ENCODE measurements at places on chromosomes 16 and 17.

- no peak for DNase-seq
These were observed 143.7 kb downstream of the PMP22 start for GRCh38 chr17:15121426-15121825.

DNA sequence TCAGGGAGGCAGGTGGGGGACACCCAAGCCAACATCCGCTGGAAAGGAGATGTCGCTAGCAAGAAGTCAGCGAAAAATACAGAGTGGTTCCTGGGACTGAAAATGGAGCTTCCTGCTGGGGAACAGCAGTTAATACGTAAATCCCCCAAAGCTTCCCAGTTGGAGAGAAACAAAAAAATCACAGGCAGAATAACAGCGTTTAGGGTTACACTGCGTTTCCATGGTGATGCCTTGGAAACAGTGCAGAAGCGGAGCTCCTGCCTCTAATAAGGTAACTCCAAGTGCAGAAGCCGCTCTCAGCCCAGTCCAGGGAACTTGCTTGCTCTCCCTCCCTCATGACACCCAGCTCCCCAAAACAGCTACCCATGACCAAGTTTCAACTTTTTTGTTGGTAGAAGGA, 73.4 kb downstream of the PLD6 start:
- DNase-seq = no peak

GRCh38 chr16:81401035-81401950, 43.3 kb upstream of the CMIP start:
- peak; percentile 69 for DNase-seq

DNA sequence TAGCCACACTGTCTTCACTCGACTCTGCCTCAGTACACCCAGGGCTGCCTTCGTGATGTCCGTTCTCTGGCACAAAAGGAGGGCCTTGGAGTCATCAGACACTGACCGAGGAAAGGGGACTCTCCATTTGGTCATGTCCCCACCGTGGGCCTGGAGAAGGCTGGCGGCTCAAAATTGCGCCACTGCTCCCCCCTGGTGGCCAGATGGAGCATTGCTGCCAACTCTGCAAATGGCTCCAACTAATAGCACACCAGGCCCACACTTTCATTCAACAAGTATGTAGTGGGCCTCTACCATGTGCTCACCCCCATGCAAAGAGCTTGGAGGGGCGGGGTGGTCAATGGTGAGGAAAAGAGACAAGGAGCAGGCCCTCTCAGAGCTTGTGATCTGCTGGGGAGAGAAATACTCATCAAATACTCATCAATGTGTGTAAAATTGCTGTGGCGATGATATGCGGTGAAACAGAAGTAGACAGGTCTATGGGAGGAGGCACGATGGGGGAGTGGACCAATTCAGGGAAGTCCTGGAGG, 5.2 kb upstream of the GRIN2C start:
- peak; percentile 80 for DNase-seq

- peak; percentile 59 for DNase-seq
These were observed 15.8 kb downstream of the RIPOR1 start for GRCh38 chr16:67544329-67544841.

- DNase-seq = no peak
These were observed 197.0 kb downstream of the IRF8 start for GRCh38 chr16:86095906-86096485.

DNA sequence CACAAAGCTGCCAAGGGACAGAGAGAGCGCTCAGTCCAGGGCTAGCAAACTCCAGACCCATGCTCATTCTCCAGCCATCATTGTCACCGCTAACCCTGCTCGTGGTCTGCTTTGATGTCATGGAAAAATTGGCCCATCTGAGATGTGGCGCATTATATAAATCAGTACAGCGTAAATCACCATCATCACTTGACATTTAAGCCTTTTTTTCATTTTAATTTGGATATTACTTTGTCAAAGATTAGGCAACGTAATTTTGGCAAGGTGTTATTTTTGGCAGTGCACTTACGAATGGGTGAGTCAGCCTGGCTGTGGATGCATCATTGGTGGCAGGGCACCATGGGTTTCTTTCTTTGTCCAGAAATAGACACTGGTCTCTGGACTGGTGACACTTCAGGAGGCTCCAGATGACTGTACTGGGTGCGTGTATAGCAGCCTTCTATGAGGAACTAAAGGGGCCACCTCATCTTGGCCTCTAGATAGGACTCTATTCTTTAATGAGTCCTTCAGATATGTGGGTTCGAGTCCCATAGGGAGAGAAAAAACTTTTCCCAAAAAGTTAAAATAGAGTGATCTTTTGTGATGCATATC, 166.3 kb downstream of the MSI2 start:
- no peak for DNase-seq

DNA sequence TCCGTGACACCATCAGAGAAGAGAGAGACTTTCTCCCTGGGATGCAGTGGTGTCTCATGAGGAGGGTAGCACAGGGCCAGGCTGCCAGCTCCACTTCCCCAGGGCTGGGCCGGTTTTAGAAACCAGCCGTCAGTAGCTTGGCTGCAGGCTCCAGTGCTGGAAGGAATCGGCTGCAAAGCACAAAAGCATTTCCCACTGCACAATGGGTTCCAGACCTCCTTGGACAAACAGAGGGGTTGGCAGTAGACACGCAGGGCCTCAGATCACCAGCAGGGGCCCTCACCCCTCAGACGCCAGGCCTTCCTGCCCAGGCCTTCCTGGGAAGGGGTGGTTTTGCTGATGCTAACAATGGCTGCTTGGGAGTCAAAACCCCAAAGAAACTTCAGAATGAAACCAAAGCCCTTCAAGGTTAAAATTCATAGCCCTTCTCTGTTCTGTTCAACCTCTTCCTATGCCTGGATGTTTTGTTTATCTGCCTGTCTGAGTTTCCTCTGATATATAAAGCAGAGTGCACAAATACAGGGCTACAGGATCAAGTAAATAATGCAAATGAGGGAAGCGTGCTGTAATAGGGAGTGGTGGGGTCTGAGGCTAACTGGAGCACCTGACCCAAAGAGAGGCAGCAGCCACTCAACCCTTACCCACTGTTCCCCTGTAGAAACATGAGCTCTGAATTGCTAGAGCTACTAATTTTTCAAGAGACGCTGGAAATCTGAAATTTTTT, 26.2 kb downstream of the TEKT5 start:
- DNase-seq = peak; percentile 31

- DNase-seq = no peak
These were observed 17.0 kb downstream of the CHD9 start for GRCh38 chr16:53071748-53072301.

DNA sequence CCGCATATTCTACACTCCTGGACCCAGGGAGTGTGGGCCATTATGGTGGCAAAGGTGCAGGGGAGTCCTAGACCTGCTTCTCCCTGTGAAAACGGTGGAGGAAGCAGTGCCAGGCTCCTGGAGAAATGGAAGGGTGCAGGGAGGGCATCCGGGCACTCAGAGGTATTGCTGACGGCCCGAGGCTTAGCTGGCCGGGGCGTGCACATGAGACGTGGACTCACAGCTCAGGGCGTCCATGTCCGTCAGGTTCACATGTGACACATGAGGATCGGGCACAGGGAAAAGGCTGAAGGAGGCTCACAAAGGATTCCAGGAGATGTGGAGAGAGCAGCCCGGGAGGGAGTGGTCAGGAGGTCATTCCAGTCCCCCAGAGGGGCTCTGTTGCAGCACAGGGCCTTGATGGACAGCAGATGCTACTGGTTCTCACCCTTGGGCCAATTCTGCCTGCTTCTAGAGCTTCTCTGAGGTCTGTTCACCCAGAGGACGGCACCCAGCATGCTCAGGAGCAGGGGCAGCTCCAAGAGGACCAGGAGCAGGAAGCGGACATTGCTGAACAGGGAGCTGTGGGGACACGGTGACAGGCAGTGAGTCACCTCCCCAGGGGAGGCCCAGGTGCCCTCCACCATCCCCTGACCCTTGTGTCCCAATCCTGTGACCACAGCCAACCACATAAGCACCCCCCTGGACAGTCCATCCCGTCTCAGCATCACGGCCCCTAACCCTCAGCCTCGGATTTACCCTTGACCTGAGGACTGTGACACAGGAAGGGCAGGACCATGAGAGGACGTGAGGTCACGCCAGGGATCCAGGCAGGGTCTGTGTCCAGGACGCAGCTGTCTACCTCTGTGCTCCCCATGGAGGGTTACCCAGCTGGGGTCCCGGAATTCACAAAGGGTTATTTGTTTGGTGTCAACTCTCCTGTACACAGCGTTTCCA, 4.5 kb downstream of the CD300C start:
- DNase-seq = no peak

DNA sequence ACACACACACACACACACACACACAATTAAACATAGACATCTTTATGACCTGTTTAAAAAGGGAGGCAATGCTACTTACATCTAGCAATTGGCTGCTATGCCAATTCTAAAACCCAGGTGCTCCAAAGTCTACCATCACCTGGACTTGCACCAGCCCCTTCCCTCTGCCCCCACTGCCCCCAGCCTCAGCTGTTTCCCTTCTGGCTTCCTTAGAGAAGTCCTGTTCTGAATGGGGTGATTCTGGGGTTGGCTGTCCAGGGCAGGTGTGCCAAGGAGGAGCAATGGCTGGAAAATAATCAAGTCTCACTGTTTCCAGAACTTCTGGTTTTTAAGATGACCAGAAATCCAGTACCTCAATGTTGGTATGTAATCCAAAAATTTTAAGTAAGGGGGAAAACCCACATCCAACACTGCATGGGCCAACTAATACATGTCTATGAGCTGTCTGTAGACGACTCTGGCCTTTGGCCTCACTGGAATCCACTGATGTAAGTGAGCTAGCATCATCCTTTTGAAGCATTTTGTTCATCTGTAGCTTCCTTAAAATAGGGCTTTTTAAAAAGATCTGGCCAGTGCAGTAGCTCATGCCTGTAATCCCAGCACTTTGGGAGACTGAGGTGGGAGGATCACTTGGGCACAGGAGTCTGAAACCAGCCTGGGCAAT, 2.1 kb downstream of the IFT20 start:
- no peak for DNase-seq

DNA sequence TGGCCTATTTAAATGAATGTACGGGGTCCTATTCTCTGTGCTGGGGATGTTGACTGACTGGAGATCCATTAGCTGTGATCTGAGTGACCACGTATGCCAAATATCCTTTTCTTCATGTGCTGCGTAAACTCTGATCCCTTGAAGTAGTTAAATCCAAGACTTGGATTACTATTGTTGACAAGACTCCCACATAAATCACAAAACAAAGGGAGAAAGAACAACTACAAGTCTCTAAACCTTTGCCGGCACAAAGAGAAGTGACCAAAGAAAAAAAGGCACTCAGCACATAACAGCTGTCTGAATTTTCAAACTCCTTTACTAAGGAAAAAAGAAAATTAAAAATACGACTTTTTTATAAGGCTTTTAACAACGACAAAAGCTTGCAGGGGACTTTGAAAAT, 559.9 kb upstream of the CDH8 start:
- DNase-seq = no peak

DNA sequence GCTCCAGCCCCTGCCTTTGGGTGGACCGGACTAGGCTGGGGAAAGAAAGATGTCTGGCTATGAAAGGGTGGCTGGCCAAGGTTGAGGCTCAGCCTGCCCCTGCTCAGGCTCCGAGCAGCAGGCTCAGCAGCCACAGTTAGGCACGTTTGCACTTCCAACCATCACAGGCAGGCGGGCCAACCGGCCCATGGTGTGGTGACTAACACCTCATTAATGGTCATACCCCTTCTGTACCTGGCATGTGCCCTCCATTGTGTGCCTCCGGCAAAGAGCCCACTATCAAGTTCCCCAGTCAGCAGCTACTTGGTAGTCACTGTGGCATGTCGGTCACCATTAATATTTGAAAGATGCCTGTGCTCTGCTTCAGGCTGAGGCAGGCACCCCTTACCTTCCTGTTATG, 6.7 kb downstream of the TBC1D24 start:
- DNase-seq = no peak

GRCh38 chr17:9646546-9646885, 1.2 kb downstream of the USP43 start:
- no peak for DNase-seq

DNA sequence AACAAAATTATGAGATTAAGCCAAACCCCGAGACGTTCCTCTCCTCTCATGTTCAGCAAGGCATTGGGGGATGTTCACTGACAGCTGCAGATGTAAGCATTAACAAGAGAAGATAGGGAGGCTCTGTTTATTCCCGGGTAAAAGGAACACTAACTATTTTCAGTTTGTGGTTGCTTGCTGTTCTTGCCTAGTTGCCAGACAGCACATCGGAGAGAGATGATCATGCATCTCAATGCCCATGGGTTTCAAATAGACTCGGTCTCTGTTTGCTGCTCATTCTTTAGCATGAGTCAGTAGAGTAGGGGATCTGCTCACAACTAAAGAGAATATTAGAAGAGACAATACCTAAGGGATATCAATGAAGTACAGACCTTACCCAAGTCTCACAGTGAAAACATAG, 78.3 kb downstream of the TMEM100 start:
- DNase-seq = no peak

- DNase-seq = no peak
These were observed 111.9 kb downstream of the GNAO1 start for GRCh38 chr16:56303066-56303715.

DNA sequence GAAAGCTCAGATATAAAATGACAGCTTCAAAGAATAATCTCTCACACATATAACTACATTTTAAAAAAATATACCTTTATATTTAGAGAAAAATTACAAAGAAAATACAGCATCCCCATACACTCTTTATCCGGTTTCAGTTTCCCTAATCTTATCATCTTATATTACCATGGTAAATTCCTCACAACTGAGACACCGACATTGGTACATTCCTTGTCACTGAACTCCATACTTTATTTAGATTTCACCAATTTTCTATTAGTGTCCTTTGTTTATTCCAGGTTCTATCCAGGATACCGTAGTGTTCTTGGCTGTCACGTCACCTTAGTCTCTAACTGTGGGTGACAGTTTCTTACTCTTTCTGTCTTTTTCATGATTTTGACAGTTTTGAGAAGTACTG, 22.0 kb upstream of the ABCA10 start:
- no peak for DNase-seq

DNA sequence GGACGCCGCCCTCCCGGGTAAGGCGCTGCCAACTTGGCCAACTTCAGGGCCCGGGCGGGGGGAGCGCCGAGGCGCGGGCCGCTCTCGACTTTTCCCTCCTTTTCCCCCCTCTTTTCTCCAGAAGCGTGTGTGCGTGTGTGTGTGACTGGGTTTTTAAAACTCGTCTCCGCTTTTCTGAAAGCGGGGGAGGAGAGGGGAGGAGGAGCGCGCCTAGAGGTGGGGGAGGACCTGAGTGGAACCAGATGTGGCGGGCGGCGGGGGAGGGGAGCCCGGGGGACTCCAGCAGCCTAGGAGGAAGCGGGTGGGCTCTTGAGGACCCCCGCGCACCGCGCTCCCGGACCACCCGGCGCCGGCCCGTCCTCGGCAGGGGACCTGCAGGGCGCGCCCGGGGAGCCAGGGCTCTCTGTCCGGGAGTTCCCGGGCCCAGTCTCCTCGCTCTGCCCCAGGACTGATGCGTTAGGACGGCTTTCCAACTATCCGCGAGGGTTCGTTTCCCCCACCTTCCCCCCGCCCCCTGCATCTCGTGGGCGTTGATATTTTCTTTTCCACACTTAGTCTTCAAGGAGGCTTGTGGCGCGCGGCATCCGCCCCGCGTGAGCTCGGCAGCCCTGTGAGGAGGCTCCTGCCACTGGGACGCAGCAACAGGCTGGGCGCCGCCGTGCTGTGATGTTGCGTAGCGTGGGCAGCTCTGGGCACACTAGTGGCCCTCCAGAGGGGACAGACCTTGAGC, 599 bp downstream of the MRC2 start:
- no peak for DNase-seq

Measured in 8988T (cell line).